ENCODE measurements at places on chromosomes 2 and 18.
A peak's percentile ranks its signal among the peaks of the same experiment; 100 is the strongest.

DNA sequence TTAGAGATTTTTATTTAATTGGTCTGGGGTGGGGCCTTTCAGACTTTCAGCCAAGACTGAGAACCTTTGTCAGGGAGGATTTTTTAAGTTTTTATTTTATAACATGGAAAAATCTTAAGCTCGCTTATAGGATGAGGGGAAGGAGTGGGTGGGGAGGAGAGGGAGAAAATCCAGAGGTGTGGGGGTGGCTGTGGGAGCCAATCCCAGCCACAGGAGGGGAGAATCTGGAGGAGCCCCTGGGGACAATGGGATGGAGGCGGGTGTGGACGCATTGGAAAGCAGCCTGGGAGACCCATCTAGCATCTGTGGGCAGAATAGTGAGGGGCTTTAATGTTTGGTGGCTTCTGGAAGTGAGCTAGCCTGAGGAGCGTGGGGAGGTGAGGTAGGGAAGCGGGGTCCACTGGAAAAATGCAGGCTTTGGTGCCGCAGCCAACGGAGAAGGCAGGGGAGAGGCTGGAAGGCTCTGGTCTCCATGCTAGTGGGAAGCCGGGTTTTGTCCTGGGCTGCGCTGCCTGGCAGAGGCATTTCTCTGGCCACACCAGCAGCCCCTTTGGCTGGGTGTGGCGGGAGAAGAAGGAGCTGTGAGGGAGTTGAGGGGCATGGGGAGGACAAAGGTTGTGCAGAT, 11.5 kb upstream of the INPP5D start:
- no peak for DNase-seq

DNA sequence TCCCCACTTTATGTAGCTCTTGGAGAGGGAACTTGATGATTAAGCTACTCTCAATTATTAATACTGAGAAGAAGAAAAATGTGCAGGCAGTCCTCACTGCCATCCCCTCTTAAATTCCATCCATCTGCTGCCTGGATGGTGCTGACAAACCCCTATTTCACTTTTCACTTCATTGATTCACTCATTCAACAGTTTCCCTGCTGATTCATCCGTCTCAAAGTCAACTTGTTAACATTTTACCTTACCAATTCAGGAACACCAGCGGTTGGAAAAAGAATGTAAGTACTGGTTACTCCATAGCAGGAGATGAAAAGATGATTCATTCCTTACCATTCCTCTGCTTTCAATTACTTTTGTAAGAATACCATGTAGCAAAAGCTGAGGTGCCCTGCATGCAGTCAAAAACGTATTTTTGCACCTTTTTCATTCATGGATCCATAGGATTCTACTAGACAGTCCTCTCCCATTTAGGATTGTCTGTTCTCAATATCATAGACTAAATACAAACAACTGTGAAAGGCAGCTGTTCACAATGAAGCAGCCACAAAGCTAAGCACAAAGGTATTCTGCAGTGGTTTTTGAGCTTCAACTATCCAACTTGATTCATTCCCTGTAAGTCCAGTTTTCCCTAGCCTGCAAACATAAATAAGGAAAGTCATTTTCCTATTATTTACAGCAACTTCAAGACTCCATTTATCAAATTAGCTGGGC, 262.0 kb downstream of the MREG start:
- no peak for DNase-seq

DNA sequence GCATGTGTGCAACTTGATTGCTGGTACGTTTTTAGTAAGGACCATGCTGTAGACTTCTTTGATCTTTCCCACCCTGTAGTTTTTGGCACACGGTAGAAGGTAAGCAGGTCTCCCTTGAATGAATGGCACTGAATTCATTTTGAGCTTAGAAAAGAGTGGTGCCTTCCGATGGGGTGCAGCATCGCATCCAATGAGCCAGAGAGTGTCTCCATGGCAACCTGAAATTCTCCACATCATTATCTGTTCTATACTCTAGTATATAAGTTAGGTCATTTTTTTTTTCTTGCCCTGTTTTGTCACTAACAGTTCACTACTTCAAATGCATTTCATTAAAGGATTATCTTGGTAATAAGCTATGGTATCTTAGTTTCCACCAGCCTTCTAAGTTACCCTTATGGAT, 81.2 kb upstream of the REV1 start:
- no peak for DNase-seq

DNA sequence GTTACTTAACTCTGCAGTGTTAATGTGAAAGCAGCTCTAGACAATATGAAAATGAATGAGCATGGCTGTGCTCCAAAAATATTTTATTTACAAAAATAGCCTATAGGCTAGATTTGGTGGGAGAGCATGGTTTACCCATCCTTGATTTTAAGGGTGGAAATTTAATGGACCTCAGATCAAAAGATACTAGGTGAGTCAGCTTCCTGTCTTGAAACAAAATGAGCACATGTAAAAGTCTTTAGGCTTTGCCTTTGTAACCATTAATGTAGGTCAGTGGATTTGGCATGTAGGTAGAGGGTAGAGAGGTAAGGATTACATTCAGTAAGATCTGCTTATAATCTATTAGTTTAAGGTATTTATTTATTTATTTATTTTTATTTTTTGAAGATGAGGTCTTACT, 72.7 kb downstream of the GREB1L start:
- DNase-seq, result no peak

- no peak for DNase-seq
Observed at GRCh38 chr2:138475277-138475776, 26.2 kb upstream of the SPOPL start.

GRCh38 chr18:75785834-75786233, 358.3 kb upstream of the SMIM21 start:
- DNase-seq, result no peak

DNA sequence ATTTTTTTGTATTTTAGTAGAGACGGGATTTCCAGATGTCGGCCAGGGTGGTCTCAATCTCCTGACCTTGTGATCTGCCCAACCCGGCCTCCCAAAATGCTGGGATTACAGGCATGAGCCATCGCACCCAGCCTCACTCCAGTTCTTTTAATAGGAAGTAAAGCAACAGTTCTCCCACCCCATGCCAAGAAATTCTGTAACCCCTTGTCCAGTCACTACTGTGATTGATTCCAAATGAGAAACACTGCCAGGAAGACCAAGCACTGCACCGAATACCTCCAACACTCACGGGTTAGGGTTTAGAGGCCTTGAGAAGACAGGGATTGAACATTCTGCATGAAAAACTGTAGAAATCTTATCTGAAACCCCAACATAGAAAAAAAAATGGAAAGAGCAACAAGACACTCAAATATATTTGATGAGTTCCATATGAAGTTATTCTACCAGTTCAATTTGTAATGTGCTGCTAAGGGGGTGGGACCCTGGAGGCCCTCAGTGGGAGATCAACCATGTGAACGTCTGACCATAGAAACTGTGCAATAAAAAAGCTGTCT, 48.2 kb upstream of the BIN1 start:
- peak; percentile 81 for DNase-seq

GRCh38 chr18:54805571-54806334, 22.5 kb upstream of the RAB27B start:
- no peak for DNase-seq

Measured in MG63 (cell line).